ENCODE measurements at places on chromosomes 11 and 22.

DNA sequence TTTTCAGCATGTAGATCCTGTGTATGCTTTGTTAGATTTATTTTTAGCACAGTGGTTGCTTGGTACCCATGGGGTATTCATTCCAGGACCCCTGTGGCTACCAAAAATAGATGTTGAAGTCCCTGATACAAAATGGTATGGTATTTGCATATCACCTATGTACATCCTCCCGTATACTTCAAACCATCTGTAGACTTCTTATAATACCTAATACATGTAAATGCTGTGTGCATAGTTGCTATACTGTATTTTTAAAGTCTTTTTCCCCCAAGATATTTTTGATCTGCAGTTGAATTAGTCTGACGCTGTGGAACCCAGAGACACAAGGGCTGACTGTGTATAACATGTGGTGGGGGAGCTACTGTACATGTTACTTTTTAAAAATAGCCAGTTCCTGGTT is 101.1 kb downstream of the ATXN10 start:
- DNase-seq: no peak

DNA sequence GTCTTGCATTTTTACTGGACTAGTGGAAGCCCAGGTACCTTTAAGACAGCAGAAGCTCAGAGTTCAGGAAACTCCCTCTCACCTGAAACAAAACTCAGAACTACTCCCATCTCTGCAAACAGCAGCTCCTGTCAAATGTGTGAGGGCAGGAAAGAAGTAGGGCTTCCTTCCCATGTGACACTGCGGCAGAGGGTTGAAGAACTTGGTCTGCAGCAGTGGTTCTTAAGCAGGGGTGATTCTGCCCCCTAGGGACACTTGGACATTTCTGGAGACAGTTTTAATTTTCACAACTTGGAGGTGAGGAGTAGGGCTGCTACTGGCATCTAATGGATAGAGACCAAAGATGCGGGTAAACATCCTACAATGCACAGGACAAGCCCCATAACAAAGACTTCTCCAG is 63.4 kb downstream of the RCN1 start:
- DNase-seq: no peak

DNA sequence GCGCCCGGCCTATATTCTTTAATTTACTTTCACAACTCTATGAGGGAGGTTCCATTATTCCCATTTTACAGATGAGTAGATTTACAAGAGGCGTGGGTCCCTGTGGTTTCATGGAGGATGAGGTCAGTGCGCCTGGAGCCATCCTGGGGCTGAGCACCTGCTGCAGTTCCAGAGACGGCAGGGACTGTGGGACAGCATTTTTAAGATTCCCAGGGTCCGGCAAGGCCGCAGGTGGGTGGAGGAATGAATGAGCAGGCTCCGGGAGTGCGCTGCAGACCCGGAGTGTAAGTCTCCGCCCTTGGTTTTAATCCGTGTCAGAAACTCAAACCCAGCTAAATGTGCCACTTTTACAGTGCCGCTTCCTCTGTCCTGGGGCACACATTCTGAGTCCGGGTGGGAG is 4.1 kb upstream of the CHRM1 start:
- DNase-seq: peak; percentile 50

DNA sequence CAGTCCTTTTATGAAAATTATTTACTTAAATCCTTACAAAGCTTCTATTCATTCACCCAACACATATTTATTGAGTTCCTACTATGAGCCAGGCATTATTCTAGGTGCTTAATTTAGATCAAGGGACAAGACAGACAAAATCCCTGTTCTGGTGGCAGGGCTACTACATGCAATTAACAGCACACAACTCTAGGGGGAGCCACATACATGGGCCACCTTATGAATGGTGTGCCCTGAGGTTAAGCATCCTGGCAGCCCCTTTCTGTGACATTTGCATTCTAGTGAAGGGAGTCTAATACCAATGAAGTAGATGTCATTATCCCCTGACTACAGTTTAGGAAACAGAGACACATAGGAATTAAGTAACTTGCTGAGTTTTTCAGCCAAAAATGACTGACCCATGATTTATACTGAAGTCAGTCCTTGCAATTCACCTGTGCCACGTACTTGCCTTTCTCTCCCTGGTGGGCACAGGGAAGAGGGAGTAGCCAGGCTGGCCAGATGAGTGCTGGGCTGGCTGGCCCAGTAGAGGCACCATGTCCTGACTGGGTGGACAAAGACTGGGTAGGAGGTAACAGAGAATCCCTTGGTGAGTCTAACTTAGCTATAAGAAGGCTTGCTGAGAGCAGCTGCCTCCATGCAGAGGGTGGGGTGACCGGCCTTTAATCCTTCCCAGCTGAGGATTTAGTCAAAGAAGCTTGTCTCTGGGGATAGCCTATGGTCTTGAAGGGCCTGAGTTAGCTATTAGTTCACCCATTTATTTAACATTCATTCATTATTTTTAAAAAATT is 52.0 kb upstream of the ELF5 start:
- DNase-seq: peak; percentile 64

DNA sequence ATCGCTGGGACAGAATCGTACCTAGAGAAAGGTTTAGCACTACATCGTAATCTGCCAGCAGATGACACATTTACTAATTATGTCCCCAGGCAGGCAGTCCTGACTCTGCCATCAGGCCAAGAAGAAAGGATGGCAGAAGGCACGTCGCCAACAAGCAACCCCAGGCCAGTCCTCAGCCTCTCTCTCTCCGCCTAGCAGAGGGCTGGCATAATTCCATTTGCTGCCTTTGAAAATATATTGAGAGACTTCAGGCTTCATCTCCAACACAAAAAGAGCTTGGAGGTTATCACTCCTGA is 1517.0 kb downstream of the TBC1D22A start:
- DNase-seq: no peak

GRCh38 chr11:59822989-59823566 is 12.5 kb upstream of the MRPL16 start:
- peak; percentile 32 for DNase-seq

GRCh38 chr11:94521684-94522083 is 9.4 kb downstream of the C11orf97 start:
- peak; percentile 20 for DNase-seq

- DNase-seq: no peak
Observed at GRCh38 chr11:116231543-116231942, 541.2 kb downstream of the BUD13 start.

GRCh38 chr22:41284465-41284864 is 1.5 kb downstream of the RANGAP1 start:
- no peak for DNase-seq

GRCh38 chr11:35822815-35823495 is 120.9 kb upstream of the LDLRAD3 start:
- no peak for DNase-seq

GRCh38 chr11:73661035-73661628 is 14.8 kb downstream of the PLEKHB1 start:
- DNase-seq: peak; percentile 99

- DNase-seq: no peak
Observed at GRCh38 chr22:21447694-21448402, 19.3 kb upstream of the TMEM191C start.

DNA sequence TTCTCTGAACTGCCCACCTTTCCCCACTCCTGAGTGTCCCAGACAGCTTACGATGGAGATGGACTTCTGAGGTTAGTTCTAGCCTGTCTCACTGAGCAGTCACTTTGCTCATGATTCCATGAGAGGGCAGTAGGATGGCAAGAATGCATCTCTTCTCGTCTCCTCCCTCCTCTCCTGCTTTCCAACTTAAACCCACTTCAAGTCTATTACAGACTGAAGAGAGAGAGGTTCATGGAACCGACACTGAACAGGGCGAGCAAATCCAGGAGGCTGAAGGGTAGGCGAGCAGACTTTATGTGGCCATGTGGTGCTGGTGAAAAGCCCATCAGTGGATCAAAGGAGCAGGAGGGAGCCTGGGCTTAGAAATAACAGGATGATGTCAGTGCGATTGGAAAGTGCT is 38.6 kb downstream of the CEP164 start:
- DNase-seq: no peak

DNA sequence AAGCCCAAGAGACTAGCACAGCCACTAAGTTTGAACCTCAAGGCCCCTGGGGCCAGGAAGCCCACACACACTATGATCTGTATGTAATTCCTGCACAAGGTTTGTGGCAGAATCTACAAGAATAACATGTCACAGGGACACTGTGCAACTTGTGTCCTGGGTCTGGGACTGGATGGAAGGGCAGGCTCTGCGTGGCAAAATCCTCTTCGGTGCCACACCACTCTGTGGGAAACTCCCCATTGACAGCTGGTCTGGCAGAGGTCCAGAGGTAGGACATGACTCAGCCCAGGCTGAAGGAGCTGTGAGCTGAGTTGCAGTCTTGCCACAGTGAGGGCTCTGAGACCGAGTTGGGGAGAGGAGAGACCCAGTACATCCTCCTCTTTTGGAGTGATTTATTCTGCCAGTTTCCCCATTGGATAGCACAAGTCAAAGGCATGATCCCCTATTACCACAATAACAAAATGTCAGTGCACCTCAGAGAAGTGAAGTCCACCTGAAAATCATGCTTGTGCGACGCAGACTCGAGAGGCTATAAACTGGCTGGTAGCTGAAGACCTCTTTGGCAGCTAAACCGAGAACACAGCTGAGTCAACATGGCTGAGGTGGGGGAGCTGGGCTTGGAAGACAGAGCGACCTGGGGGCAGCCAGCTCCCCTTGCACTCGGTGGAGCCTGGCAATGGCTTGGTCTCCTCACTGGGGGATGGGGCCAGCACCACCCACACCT is 23.3 kb upstream of the SERPIND1 start:
- no peak for DNase-seq

GRCh38 chr22:23829845-23830372 is 8.9 kb downstream of the DERL3 start:
- DNase-seq: no peak

- peak; percentile 91 for DNase-seq
Observed at GRCh38 chr11:127003260-127003981, 2.9 kb upstream of the KIRREL3 start.

GRCh38 chr11:100612766-100613165 is 74.3 kb upstream of the ARHGAP42 start:
- DNase-seq: no peak

GRCh38 chr11:43866520-43866919 is 14.1 kb upstream of the ALKBH3 start:
- DNase-seq: no peak

DNA sequence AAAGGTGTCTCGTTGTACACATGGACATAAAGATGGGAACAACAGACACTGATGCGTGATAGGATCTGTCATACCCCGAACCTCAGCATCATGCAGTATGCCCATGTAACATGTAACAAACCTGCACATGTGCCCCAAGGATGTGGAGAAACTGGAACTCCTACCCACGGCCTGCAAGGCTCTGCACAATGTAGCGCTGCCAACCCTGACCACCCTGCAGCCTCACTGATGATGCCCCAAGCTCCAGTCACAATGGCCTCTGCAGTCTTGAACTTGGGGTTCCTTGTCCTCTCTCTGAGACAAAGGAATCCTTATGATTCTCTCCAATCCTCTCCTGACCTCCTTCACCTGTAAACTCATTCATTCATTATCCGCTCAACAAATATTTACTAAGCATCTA is 14.2 kb downstream of the LMO1 start:
- DNase-seq: no peak

DNA sequence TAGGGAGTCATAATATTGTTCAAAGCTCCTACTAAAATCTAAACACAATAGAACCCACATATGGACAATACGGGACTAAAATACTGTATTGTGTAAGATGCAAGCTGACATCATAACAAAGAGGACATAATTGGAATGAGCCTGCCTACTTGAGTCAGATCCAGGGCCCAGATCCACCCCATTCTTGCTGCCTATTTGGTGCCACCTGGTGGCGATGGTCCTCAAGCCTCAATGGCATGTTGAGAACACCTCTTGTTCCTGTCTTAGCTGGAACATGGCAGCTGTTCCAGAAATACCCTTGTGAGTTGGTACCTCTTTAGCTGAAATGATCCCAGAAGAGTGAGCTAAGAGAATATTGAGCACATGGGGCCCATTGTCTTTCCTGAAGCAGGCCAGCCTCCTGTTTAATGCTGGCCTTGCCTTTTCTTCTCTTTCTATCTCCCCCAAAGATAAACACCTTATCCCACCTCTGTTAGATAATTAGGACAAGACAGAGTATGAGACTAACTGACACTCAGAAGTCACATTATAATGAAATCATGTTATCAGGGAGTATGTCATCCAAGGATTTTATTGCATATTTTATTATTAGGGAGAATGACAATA is 680.9 kb upstream of the ANO5 start:
- DNase-seq: peak; percentile 87

DNA sequence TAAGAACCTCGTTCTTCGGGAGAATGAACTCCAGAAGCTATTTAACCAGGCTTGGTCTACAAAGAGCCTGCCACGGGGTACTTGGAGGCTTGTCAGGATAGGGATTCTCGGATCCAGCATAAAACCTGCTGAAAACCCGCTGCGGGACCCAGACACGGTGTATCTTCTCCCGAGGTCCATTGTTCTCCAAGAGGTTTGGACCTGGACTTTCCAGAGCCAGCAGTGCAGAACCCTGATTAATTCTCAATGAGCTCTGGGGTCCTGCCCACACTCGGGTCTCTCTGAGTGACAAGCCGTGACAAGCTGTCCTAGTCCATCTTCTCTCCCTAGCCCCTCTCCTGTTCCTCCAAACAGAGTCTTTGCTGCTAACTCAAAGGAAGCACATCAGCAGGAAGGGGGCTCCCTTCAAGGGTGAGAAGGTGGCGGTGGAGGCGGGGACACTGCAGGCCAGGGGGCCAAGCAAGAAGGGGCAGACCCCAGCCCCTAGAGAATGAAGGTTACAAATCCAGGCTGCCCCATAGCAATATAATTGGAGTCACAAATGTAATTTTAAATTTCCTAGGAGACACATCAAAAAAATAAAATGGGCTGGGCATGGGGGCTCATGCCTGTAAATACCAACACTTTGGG is 12.2 kb downstream of the SHANK2 start:
- no peak for DNase-seq

DNA sequence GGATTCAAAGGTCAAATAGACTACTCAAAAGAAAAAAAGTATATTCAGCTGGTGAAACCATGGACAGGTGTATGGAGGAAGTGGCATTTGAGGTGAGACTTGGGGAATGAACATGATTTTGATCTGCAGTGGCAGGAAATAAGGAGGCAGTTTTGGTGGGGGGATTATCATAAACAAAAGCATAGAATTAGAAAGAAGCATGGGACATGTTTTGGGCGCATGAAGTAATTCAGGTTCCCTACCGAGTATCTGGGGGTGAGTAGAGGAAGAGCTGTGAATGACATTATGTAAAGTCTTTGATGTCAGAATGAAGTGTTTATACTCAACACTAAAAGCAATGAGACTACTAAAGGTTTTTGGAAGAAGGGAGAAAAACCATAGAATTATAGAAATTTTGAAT is 3.1 kb downstream of the CLMP start:
- no peak for DNase-seq

- peak; percentile 60 for DNase-seq
Observed at GRCh38 chr11:2213384-2213842, 41.8 kb upstream of the TH start.

- DNase-seq: no peak
Observed at GRCh38 chr11:126188332-126189108, 22.9 kb downstream of the RPUSD4 start.

DNA sequence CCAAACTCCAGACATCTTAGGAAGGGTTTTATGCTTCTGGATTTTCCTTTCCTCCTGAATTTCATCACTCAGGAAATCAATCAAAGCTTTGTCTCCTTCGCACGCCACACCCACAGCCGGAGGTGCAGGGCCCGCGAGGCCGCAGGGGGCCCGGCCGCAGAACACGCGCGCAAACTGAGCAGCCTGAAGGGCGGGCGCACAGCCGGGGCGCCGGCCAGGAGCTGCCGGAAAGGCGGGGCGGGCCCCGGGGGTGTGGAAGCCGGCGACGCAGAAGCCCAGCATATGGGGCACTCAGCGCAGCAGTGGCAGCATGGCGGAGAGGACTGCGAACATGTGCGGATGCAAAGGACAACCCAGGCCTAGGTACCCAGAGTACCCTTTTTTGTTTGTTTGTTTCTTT is 33.1 kb upstream of the SPTBN2 start:
- DNase-seq: no peak
